Activated naive CD4-positive, alpha-beta T cell treated with anti-CD3 and anti-CD28 coated beads for 36 hours (primary cell): ENCODE measurements at places on chromosomes 16 and 17. TPM values are rescaled to one million over a fixed set of nuclear protein-coding genes. Genes with fewer than 3 reads are reported as not detected.

DNA sequence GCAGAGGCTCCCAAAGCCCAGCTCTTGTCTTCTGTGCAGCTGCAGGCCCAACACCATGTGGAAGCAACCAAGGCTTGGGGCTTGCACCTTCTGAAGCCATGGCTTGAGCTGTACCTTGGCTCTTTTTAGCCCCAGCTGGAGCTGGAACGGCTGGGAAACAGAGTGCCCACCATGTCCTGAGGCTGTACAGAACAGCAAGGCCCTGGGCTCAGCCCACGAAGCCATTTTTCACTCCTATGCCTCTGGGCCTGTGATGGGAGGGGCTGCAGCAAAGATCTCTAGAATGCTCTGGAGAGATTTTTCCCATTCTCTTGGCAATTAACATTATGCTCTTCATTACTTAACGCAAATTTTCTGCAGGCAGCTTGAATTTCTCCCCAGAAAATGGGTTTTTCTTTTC is 68.1 kb downstream of the CDRT15 start:
- DNase-seq: no peak

DNA sequence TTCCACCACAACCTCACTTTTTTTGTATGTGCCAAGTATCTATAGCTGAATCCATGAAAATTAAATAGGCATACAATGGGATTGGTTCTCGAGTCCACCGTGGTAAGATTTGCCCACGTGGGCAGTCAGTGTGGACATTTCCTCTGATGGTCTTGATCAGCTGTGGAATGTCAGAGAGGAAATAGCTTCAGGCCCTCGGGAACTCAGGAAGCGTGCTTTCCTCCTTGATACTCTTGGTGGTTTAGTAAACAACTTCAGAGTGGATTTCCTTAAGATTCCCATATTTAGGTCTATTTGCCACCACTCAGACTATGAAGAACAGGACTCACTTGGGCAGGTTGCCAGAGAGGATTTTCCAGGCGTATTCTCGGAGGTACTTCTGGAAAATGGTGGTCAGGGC is 152.5 kb downstream of the VPS53 start:
- DNase-seq: no peak

CEP95 gene
- total RNA-seq: 43.3 TPM

DNA sequence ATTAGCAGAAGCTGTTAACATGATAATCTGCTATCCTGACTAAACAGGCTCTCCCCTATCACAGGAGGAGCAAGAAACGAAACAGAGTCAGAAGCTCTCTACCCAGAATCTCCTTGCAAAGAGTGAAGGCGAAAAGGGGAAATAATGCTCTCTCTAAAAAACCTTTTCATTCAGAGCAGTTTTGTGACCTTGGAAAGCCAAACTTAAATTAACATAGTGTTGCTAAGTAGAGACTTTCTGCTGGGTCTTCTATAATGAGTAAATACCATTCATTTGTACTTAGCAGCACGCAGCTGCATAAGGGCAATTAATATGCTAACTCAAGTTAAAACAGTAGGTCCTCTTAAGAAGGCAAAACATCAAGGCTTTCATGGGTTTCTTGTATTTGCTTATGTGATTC is 101.7 kb upstream of the GPR139 start:
- no peak for DNase-seq

DNA sequence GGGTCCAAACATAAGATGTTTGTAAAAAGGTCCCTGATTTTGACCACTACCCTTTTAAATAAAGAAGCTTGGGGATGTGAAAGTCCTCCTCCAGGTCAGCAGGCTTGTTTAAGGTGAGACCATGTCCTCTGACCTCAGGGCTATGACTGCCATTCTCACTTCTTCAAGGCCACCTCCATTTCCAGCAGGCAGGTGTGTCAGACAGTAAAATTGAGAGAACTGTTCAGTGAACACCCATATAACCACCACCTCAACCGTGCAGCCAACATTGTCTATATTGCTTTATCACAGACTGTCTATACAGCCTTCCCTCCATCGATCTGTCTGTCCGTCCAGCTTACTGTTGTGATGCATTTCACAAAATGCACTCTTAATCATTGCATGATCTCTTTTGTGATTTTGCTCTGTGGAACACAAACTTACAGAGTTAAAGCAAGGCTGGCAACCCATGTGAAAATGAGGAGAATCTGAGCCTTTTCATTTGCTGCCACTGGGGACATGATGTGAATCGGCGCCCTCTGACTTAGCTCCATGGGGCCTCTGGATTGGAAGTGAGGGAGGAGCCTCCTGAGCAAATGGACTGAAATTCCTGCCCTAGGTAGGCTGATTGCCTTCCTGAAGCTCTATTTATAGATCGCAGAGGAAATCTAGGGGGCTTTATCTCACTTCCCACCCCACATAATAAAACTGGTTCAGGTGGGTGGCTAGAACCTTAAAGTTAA is 53.8 kb downstream of the ZNRF1 start:
- no peak for DNase-seq

- no peak for DNase-seq
Observed at GRCh38 chr17:52297230-52298010, 138.9 kb upstream of the CA10 start.

DNA sequence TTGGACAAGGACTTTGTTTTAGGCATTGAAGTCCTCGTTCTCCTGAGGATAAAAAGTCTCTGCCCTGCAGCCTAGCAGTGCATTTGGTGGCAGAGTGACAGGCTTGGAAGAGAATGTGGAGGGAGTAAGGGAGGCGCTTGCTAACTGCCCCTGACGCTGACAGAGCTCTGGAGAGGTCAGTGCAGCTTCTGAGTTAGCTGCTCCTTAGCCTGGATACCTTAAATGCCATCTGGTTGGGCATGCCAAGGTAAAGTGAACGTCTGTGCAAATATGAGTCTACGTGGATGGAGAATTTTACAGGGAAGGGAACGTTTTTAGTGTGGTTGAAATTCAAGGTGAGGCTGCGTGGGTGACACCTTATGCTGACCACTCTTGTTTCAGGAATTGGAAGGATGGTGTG is 44.4 kb downstream of the SEC14L1 start:
- no peak for DNase-seq

SMG6 gene
- 18.8 TPM for total RNA-seq

ANKS4B gene
- total RNA-seq: not detected

PRKCB gene
- total RNA-seq: 37.1 TPM

DNA sequence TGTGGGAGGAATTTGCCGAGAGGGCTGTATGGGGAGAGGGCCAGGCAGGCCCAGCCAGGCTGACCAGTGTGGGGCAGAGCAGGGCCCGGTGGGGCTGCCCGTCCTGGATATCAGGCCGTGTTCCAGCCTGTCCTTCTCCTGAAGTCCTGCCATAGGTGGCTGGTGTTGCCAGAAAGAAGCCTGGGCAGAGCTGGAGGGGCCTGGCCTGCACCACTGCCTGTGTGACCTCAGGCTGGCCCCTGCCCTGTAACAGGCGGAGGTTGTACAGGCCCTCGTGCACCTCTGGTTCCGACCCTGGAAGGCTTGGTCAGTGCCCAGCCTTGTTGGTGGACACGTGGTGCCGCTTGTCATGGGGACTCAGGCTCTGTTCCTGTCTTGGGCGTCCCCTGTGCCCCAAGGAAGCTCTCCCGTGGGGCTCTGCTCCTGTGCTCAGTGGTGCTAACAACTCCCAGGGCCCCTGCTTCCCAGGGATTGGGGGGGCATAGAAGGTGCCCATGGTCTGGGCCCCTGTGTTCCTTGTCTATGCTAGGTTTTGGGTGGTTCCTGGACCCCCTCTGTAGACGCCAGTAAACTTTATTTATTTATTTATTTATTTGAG is 33.3 kb downstream of the ADCY7 start:
- no peak for DNase-seq

DNA sequence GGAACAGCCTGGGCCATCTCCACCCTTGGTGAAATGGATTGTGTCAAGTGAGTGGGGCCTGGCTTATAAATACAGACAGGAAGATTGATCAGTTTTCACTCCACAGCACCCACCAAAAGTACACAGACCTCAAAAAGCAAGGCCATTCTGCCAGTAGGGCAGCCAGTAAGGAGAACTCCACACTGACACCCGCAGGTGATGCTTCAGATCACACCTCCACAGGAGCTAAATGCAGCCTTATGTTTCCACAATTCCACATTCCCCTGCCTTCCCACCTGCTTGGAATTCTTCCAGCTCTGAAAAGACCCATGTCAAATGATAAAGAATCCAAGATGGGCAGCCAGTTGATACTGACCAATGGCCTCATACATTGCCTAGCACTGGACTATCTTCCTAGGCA is 191.1 kb downstream of the ZFHX3 start:
- peak; percentile 35 for DNase-seq

DNA sequence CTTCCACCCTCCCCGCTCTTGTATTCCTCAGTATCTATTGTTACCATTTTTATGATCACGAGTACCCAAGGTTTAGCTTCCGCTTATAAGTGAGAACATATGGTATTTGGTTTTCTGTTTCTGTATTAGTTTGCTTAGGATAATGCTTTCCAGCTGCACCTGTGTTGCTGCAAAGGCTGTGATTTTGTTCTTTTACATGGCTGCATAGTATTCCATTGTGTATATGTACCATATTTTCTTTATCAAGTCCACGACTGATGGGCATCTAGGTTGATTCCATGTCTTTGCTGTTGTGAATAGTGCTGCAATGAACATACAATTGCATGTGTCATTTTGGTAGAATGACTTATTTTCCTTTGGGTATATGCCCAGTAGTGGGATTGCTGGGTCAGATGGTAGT is 79.7 kb upstream of the EFCAB3 start:
- DNase-seq: no peak

- no peak for DNase-seq
Observed at GRCh38 chr16:31187808-31188189, 7.9 kb downstream of the FUS start.

TP53TG3F gene
- not detected for total RNA-seq

GP1BA gene
- not detected for total RNA-seq

DNA sequence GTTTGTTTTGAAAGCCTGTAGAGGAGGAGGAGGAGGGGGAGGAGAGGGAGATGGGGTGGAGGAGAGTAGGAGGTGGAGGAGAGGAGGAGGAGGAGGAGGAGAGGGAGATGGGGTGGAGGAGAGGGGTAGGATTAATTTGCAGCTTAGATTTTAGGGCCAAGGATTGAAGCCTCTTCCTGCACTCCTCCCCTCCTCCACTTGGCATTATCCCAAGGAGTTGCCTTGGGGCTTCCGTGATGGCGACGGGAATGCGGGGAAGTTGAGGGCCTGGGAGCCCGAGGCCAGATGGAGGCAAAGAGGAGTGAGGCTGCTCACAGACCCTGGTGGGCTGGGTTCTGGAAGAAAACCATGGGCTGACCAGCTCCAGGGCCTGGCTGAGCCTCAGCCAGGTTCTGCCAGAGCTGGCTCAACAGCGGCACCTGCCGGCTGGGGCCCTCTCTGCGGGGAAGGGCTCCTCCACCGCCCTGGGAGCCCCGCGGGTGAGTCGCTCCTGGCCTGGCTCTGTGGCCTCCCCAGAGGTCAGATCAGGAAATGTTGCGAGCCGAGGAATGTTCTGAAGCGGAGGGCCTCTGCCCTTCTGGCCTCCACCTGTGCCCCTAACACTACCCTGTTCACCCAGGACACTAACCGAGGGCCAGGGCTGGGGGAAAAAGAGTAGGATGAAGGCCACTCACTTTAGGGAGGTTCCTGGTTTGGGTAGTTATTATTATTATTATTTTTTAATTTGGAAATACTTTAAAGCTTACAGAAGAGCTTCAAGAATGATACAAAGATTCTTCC is 23.9 kb upstream of the FMNL1 start:
- peak; percentile 94 for DNase-seq

DNA sequence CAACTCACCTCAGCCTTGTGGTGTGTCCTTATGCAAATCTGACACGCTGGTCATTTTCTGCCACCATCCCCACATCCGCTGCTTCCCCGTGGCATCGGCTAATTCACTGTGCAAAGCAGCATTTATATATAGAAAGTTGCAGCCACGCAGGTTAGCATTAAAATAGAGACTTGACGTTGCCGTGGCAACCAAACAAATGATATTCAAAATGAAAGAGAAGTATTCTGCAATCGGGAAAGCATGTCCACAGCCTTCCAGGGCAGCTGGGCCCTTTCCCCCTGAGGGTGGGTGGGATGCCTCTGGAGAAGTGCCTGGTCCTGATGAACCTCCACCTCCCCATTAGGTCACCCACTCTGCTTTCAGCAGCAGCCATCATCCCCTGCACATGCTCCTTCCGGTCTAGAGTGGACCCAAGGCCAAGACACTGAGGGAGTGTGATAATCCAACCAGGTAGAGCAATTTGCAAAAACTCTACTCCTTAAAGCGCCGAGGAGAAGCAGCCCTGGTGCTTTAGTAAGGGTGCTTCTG is 138.7 kb downstream of the GAS7 start:
- no peak for DNase-seq

TSPAN10 gene
- total RNA-seq: not detected

- no peak for DNase-seq
Observed at GRCh38 chr16:50038756-50039529, 13.9 kb downstream of the CNEP1R1 start.

- peak; percentile 34 for DNase-seq
Observed at GRCh38 chr17:12256380-12256995, 235.8 kb downstream of the MAP2K4 start.

SHISA6 gene
- not detected for total RNA-seq

GRCh38 chr17:77757561-77757898 is 201.0 kb upstream of the TNRC6C start:
- DNase-seq: no peak

- no peak for DNase-seq
Observed at GRCh38 chr17:81644496-81644895, 7.5 kb downstream of the TSPAN10 start.

GRCh38 chr17:50539762-50540559 is 7.0 kb upstream of the SPATA20 start:
- no peak for DNase-seq

DNA sequence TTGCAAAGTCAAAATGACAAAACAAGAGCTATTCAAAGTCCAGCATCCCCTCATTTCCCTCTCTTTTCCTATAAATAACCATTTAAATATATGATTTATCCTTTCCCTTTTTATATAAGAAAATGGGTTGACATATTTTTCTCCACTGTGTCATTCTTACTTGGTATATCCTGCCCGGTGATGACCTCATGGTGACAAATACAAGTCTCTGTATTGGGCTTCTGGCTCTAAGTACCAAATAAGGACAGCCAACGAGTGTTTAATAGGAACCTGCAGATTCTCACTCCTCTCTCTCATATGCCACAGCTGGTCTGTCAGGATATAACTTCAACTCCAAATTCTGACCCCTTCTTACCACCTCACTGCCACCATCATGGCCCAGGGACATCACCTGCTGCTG is 25.5 kb upstream of the CBLN1 start:
- no peak for DNase-seq

GRCh38 chr16:47320546-47321310 is 140.1 kb downstream of the ITFG1 start:
- DNase-seq: no peak

CDK5R1 gene
- 50.6 TPM for total RNA-seq

GRCh38 chr16:77739559-77739892 is 17.2 kb downstream of the NUDT7 start:
- DNase-seq: no peak

- peak; percentile 45 for DNase-seq
Observed at GRCh38 chr17:21019976-21020586, 22.7 kb downstream of the USP22 start.
